CD8-positive, alpha-beta T cell (primary cell): ENCODE measurements at places on chromosomes 1 and 21. TPM values are rescaled to one million over a fixed set of nuclear protein-coding genes. Genes with fewer than 3 reads are reported as not detected.

DNA sequence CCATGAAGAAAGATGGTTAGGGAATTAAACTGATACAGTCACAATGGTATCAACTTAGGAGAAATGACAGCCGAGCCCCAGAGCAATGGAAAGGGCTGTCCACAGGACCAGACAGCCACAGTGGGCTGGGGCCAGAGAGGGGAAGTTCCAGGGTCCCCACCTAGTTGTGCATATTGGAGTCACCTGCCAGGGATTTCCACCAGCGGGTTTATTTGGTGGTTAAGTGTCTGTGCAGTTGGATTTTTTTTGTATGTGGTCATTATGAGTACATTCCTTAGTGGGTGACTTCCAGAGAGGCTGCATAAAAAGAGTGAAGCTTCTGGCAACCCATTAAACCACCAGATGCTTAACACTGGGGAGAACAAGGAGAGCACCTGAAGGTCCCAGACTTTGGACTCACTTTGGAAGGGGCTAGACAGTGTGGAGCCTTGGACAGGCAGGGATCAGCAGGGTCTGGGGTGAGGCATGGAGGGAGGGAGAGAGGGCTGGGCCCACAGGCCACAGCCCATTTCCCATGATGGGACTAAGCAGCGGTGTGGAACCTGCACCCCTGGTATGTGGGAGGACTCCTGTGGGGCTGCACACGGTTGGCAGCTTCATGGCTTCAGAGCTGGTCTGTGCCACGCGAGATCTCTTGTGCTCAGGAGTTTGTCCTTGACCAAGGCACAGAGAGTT lies 7.8 kb upstream of the PTTG1IP start:
- DNase-seq, result no peak

- no peak for DNase-seq
Measured at GRCh38 chr1:64295561-64295960, 92.1 kb downstream of the UBE2U start.

Gene AKR7A3
- 1.2 TPM for total RNA-seq

GRCh38 chr1:53572065-53572814 lies 113.0 kb downstream of the DMRTB1 start:
- no peak for DNase-seq

GRCh38 chr21:27808923-27809322 lies 842.0 kb upstream of the ADAMTS5 start:
- no peak for DNase-seq

Gene PGLYRP4
- not detected for total RNA-seq

DNA sequence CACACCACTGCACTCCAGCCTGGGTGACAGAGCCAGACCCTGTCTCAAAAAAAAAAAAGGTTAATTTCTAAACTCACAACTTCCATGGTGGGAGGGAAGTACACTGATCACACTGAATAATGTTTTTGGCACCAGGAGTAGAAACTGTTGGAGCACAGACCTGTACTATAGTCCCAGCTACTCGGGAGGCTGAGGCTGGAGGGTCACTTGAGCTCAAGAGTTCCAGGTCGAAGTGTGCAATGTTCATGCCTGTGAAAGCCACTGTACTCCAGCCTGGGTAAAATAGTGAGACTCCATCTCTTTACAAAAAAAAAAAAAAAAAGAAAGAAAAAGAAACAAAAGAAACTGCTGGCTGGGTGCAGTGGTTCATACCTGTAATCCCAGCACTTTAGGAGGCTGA lies 35.3 kb downstream of the TMEM50B start:
- DNase-seq, result no peak

- DNase-seq, result peak; percentile 38
Measured at GRCh38 chr1:157119008-157119407, 19.2 kb downstream of the ETV3 start.

Gene OR2T29
- total RNA-seq, result not detected

DNA sequence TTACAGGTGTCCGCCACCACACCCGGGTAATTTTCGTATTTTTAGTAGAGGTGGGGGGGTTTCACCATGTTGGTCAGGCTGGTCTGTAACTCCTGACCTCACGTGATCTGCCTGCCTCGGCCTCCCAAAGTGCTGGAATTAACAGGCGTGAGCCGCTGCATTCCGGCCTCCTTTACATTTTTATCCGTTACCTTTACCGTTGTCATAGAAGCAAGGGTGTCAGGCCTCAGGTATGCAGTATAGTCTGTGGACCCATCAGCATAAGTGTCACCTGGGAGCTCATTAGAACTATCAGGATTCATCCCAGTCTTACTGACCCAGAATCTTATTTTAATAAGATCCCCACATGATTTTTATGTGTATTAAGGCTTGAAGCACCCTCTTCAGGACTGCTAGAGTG lies 5.4 kb downstream of the CDC42 start:
- DNase-seq, result no peak

- no peak for DNase-seq
Measured at GRCh38 chr1:246367041-246367440, 140.0 kb downstream of the SMYD3 start.

Gene PFDN2
- 75.5 TPM for total RNA-seq

- no peak for DNase-seq
Measured at GRCh38 chr1:57091642-57092041, 125.8 kb upstream of the C8B start.

GRCh38 chr1:81270051-81270450 lies 530.7 kb upstream of the ADGRL2 start:
- DNase-seq, result no peak

Gene EXO1
- 1.5 TPM for total RNA-seq

GRCh38 chr1:156052862-156053767 lies 483 bp downstream of the UBQLN4 start:
- DNase-seq, result peak; percentile 70

GRCh38 chr1:40044110-40044509 lies 3.6 kb downstream of the CAP1 start:
- DNase-seq, result no peak

DNA sequence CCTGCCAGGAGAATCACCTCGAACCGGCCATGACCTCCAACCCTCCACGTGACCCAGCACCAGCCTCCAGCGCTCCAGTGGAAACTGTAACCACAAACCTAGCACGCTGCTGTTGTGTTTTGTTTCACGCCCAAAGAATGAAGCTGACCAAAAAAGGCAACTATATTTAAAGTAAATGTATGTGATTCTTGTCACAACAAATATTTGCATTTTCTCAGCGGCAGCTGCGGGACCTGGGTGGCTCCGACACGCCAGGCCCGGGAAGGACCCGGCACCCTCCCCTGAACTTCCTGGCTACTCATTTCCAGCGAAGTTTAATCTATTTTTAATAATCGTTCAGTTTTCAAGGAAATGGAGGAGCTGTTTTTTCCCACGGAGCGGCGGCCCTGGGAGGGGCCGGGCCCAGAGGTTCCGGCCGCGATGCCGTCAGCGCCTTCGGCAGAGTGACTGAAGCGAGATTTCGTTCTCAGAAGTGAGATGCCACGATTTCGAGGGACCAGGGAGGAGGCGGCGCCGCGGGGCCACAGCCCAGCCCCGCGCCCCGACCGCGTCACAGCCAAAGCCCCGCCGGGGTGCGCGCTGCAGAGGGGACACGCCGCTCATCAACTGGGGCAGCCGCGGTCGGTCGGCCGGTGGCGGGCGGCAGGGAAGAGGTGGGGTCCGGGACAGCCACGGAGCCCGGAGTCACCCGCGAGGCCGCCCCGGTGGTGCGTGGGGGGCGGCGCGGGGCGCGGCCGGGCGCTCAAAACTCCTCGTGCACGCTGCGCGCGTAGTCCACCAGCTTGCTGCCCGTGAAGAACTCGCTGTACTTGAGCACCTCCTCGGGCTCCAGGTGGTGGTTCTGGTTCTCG lies 3.0 kb upstream of the TNFRSF4 start:
- DNase-seq, result peak; percentile 57

DNA sequence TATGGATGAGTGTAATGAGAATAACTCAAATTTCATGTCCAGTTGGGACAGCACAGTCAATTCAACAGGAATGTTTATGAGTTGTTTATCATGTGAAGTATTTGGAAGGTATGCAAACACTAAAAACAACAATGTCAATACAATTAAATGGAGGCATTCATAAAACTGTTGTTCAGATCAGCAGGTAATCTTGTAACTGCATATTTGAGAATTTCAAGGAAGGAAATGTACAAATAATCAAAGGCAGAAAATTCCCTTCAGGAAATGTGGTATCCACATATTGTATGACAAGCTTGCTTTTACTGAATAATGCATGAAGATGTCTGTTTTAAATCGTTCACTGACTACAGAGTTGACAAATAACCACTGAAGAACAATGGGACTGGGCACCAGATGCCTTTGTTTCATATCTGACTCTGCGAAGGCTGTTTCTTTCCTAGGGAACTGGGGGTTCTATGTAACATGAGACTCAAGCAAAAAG lies 198.3 kb downstream of the LTN1 start:
- DNase-seq, result no peak

DNA sequence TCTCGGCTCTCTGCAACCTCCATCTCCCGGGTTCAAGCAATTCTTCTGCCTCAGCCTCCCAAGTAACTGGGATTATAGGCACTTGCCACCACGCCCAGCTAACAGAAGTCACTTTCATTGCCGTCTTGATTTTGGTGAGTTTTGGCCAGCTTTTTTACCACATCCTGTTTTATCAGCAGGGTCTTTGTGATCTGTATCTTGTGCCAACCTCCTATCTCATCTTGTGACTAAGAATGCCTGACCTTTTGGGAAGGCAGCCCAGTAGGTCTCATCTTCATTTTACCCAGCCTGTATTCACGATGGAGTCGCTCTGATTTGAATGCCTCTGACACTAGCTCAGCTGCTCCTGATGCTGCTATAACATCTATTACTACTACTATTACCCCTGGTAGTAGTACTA lies 46.8 kb upstream of the BARHL2 start:
- DNase-seq, result no peak

DNA sequence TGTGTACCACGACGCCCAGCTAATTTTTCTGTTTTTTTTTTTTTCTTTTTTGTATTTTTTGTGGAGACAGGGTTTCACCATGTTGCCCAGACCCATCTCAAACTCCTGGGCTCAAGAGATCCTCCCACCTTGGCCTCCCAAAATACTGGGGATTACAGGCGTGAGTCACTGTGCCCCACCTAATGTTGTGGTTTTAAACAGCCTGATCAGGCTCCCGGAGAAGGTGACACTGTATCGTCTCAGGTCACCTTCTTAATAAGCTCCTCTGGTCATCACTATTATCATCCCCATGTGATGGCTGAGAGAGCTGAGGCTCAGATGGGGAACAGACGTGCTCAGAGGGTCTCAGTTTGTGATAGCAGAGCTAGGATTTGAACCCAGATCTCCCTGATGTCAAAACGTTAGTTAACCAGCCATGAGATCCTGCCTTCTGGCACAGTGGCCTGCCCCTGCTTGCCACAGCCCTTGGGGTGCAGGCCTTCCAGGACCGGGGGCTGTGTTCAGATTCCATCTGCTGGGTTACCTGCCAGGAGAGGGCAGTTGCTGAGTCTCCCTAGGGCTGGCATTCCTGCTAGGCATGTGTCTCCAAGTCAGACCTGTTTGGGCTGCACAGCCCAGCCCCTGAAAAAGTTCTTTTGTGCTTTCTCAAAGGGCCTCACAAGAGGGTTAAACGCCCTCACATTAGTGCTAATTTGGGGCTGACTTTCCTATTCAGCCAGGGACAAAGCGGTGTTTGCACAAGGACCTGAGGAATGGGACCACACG lies 32.7 kb upstream of the GRHL3 start:
- no peak for DNase-seq

GRCh38 chr1:184820956-184821355 lies 66.3 kb upstream of the EDEM3 start:
- no peak for DNase-seq

Gene UHMK1
- 50.5 TPM for total RNA-seq

DNA sequence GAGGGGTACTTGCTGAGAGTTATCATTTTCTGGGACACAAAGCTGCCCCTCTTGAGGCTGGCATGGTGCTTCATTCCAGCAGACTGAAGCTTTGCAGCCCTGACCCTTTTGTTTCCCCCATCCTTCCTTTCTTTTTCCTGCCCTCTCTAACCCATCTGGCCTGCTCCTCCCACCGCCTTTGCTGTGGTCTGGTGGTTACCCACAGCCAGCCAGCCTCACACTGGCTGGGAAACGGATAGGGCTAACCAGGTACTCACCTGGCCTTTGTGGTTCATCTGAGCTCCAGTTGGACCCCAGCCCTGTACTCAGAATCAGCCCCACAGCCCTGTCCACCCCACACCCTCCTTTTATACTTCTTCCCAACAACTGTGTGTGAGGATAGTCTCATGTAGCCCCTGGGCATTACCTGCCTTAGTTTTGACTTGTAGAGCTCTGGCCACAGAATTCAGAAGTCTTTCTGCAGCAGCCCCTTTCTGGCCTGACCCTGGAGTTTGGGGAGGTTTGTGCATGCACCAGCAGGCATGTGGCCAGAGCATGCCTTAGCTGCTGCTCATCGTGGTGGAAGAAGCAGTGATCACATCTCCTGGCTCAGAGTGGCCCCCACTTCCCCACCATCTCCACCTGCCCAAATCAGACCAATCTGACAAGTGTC lies 138.0 kb downstream of the TRABD2B start:
- no peak for DNase-seq

Gene OR2L13
- total RNA-seq, result not detected

Gene GBP5
- total RNA-seq, result 125 TPM

DNA sequence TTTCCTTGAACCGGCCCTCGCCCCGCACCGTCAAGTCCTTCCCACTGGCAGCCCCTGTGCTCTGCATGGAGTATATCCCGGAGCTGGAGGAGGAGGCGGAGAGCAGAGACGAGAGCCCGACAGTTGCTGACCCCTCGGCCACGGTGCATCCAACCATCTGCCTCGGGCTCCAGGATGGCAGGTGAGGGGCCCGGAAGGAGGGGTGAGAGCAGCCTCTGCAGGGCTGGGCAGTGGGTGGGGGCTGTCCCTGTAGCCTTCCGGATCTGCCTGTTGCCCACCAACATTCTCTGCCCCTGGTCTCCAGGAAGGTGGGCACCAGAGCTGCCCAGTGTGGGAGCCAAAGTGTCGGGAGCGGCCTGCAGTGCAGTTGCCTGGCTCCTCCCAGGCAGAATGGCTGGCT lies 99.2 kb upstream of the ACTL8 start:
- no peak for DNase-seq

Gene VHLL
- total RNA-seq, result not detected

DNA sequence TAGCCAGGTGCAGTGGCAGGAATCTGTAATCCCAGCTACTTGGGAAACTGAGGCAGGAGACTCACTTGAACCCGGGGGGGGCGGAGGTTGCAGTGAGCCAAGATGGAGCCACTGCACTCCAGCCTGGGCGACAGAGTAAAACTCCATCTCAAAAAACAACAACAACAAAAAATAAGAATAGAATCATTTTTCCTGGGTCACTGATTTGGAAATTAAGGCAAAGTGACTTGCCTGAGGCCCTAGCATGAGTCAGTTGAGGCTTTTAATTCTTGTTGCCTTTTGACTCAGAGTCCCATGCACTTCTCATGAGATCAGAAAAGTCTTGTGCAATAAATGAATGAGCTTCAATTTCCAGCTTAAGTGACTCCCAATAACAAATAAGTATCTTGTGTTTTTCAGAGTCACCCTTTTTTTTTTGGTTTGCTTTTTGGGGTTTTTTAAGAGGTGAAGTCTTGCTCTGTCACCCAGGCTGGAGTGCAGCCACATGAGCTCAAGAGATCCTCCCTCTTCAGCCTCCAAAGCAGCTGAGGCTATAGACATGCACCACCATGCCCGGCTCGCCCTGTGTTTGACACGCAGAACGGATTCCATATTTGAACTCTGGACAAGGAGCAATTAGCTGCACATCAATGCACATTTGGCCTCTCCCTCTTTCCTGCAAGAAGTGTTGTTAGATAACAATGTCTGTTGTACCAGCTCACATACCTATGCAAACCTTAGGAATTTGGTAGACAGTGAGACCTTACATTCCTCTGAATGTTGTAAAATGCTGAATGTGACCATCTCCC lies 3.4 kb upstream of the PLEKHM2 start:
- no peak for DNase-seq

Gene SLC45A1
- total RNA-seq, result 0.60 TPM

- DNase-seq, result no peak
Measured at GRCh38 chr1:63321066-63321784, 1.1 kb upstream of the FOXD3 start.
